Ureter (tissue), 1 donor: ENCODE measurements at places on chromosomes 2 and 18.

DNA sequence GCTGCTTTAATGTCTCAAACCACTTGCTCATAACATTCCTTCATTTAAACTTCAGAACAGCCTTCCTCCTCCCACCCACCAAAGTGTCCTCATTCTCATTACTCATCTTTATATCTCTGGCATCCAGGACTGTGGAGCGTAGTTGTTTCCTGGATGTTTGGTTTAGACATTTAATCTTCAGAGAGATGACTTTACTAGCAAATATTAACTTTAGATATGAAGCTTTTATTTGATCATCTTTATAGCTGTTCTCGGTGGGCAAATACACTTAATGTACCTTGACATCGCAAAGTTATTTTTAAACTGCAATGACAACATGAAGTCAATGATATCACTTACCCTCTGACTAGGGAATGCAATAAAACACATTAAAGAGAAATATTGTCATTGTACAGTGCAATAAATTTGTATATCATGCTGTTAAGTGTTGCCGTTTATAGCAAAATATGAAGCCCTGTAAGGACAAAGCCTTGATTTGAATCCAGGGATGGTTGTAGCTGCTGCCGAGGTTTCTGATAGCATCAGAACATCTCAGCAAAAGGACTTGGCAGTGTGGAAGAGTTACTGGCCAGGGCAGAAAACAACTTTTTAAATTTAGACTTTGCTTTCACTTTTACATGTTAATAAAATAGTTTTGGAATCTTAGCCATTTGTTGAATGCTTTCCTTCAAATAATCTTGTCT lies 4.6 kb upstream of the LAMA3 start:
- DNase-seq = no peak

DNA sequence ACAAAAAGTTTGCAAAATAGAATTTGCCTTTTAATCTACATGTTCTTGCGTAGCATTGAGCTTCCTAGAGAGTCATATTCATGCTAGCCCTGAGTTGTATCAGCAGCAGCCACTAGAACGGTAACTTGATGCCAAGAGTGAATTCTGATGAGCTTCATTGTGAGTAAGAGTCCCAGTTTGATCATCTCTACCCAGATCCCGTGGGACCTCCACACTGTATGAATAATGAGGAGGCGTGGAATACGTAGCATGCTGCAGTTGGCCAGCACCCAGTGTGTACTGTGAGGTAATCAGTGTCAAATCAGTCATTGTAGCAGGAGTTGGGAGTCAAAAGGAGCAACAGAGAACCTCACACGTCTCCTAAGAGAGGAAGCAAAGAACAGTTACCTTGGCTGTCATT lies 197.9 kb downstream of the NEDD4L start:
- DNase-seq = no peak

GRCh38 chr2:223044092-223044836 lies 7.7 kb upstream of the KCNE4 start:
- DNase-seq = no peak

DNA sequence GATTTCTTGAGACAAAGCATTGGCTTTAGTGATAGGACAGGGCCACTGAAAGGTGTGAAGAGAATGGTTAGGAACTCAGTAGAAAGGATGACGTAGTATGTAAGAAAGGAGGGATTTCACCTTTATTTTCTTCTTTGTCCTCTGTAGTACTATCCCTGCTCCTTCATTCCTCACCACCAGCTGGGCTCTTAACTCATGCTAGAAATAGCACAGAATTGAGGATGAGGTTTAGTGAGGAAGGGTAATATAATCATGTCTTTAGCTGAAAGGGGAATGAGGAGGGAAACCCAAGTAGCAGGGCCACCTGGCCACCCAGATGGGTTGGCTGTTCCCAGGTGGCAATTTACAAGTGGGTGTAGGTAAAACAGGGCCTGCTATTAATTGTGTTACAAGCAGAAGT lies 15.2 kb downstream of the ACVR2A start:
- DNase-seq = no peak

DNA sequence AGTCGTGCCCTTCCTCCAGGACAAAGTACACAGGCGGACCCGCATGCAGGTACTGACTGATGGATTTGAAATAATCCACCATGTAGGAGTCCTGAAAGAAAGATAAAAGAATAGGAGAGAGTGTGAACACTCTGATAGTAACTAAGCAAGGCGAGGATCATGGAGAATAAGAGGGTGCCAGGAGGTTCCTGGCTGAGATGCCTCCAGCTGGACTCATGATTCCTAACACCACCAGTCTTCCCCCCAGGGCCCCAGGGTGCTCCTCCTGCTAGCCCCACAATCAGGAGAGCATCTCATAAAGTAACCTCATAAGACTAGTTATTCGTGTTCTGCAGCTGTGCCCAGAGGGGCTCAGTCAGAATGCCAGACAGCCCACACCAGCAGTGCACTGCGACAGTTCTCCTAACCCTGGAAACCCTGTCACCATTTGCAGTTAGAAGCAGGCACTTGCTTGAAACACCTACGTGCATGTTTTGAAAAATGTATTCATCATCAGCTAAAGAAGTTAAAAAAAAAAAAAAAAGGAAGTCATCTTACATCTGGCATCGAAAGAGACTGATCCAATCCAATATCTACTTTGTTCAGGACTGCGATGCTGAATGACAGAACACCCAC lies 36.7 kb downstream of the RMC1 start:
- DNase-seq = no peak

- DNase-seq = peak; percentile 77
These were observed 22.6 kb downstream of the DHRS9 start for GRCh38 chr2:169091761-169092519.

DNA sequence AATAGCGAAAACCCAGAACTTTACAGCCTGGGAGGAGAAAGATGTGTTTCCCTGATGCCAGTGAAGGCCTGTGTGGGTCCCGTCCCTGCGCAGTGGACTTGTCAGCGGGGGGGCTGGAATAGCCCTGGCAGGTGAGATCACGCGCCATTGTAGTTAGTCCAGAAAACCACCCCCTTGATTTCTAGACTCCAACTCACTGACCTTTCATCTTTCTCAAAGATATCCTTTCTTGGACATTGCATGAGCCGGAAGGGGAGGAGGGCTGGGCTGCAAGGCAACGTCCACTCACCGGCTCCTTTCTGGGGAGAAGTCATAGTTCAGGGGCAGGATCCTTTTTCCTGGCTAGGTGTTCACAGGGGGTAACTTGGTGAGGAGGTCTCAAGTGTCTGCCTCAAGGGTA lies 22.3 kb upstream of the ASAP2 start:
- no peak for DNase-seq

DNA sequence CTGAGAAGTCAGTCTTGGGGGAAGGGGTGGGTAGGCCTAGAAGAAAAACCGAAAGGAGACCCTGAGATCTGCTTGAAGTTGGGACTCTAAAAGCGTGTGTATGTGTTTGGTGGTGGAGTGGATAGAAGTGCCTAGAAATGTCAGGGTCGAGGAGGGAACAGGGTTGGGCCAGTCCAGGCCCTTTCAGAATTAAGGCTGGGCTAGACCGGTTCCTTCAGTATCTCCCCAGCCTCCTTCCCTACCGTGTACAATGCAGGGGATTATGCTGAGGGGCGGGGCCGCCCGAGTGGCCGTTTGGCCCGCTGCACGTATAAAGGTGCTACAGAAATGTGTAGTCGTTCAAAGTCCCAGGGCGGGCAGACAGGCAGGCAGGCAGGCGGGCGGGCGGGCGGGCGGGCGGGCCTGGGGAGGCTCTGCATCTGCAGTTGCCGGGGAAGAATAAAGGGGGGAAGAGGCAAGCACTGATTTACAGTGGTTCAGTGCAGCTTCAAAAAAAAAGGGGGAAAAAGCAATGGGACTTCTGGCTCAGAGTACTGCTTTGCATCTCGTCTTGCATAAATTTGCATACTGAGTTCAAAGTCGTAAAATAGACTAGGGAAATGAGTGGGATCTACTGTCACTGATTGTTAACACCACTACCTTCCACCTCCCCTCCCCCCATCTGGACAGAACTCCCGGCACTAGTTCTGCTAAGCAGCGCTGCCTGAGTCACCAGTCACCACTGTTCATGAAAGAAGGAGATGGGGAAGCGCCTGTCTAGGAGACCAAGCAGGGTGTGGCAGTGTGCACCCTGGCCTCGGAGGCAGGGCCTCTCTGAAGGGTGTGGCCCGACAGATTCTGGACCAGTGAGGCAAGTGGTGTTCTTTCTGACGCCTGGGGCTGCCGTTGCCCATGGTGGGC lies 3.6 kb downstream of the IGFBP2 start:
- DNase-seq = peak; percentile 83

DNA sequence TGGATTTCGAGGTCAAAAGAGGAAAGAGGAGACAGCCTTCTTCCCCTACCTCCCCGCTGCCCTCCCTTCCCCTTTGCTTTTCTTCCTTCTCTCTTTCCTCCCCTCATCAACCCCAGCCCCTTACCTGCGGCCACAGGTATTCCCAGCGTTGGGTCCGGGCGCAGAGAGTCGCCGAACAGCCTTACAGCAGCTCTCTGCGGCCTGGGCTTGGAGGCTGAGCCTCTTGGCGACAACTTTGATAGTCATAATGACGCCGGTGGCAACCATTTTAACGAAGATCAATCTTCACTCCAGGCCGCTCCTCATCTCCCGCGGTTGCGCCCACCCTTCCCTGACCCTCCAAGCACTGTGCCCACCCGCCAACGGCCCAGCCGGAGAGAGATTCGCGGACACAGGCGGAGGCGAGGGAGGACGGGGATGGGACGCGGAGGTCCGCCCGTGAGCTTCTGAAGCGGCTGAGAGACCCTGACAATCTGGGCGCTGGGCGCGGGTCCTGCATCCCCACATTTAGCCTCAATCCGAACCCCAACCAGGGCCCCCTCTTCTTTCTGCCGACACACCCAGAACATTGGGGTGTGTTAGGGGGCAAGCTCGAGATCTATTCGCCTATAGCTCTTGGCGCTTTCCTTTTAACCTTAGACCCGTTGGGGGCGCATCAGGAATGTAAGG lies 1.5 kb upstream of the EVX2 start:
- no peak for DNase-seq

DNA sequence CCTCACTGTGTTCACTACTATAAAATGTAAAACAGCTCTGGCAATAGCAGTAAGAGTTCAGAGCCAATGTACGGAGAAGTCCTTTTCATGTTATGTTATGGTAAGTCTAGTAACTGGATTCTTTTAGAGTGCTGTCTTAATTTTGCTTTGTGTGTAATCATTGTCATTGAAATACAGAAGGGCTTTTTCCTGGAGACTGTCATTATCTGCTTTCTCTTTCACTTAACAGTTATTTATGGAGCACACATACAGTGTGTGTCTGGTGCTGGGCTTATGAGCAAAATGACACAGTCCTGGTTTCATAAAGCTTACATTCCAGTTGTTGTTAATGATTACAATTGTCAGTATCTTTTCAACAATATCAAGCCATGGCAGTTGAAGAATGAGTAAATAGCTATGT lies 95.5 kb downstream of the CCDC102B start:
- no peak for DNase-seq

DNA sequence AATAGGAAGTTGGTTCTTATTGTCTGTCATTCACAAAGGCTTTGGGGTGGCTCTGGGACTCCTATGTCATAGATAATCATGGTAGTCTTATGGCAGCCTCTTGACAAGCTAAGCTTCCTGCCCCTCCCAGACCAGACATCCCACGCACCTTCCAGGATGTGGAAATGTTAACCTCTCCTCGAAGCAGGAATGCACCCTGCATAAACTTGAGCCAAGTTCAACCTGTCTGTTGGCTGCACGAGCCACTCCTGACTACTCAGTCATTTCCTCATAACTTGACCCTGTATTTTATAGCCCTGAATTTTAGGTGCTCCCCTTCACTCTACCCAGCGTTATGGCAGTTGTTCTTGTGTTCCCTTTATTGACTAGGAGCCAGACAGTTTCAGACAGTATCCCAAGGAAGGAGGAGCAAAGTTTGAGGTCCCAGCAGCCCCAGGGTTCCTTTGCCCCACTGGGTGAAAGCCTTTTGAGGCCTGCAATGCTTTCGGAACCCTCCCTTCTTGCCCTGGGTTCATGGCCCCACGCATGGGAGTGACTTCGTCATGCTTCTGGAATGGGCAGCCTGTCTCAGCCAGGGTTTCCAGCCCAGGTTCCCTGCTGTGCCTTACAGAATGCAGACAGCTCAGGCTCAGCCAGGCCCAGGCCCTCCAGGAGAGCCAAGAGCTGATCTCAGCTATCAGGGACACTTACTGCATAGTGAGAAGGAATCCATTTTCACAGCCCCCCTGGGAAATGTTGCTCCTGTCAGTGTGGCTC lies 15.6 kb upstream of the INO80C start:
- DNase-seq = peak; percentile 53

DNA sequence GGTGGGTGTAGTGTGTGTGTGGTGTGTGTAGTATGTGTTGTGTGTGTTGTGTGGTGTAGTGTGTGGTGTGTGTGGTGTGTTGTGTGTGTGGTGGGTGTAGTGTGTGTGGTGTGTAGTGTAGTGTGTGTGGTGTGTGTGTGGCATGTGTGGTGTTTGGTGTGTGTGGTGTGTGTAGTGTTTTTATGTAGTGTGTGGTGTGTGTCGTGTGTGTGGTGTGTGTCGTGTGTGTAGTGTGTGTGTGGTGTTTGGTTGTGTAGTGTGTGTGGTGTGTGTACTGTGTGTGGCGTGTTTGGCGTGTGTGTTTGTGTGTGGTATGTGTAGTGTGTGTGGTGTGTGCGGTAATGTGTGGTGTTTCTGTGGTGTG lies 4.7 kb upstream of the RTP5 start:
- no peak for DNase-seq

GRCh38 chr2:229265727-229266126 lies 5.4 kb downstream of the PID1 start:
- DNase-seq = no peak

DNA sequence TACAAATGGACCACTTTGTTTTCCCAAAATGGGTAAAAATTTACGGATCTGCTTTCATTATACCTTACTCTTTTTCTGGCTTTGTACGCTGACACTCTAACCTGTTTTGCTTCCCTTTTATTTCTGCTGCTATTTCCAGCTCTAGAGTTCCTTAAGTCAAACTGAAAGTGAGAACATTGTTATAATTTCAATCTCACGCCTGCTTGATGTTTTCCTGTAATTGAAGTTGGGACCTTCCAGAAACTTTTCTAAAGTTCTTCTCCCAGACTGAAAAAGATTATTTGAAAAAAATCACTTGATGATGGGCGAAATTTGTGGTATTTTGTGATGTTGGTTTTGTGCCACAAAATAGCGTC lies 1.8 kb downstream of the GLS start:
- no peak for DNase-seq

- no peak for DNase-seq
These were observed 86.2 kb upstream of the RAB27B start for GRCh38 chr18:54742120-54742519.

- no peak for DNase-seq
These were observed 31.2 kb downstream of the CFAP221 start for GRCh38 chr2:119575439-119575838.

DNA sequence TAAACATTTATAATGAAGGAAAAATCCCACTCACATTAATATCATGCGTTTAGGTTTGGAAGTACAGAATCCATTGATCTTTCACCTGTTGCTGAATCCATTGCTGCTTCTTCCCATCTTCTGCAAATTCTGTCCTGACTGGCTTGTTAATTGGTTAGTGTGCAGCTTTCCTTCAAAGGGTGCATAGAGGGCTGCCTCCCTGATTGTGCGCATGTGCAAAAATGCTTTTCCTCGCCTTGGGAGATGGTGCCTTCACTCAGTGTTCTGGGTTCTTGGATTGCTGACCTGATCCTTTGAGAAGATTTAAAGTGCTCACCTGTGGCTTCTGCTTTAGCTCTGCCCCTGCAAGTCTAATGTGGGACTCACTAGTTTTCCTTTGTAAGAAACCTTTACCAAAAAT lies 231.2 kb downstream of the SNTG2 start:
- no peak for DNase-seq
